ENCODE measurements at places on chromosomes 5 and 9.

DNA sequence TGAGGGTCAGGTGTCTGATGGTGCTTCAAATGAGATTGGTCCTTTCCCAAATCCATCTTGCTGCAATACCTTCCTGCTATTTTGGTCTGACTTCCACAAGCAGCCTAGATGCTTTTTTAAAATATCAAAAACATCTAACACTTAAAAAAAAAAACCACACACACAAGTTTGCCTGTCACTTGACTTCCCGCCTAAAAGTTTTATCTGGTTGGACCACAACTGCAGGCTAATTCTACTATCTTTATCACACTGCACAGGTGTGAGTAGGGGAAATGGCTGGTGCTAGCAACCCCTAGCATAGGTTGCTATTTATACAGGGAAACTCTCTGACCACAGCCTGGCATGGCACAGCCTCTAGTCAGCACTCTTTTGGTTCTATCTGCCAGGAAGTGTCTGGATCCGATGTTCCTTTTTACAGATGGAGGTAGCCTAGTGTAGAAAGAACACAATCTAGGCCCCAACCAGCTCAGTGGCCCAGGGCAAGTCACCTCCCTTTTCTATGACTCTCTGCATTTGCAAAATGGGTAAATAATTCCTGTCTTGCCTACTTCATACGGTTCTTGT is at the start of gene HEMGN:
TSS of gene HEMGN (minus strand) at position 92 of the 564 bp plus-strand sequence. CDS start at position 56, 36 bp downstream.
- H3K4me3 ChIP-seq: peak within 1 kb of the TSS; percentile 50
- H3K4me1 ChIP-seq: peaks cover 14% of the 10 kb centered on the region
- no peaks in the 10 kb centered on the region for H3K27me3 ChIP-seq
- no peaks in the 10 kb centered on the region for H3K36me3 ChIP-seq
- H3K27ac ChIP-seq: peak within 1 kb of the TSS; percentile 87
- DNase-seq: peak; percentile 39

- no peaks in the 10 kb centered on the region for H3K36me3 ChIP-seq
- H3K27ac ChIP-seq: no peak overlapping the region
- no peaks in the 10 kb centered on the region for H3K27me3 ChIP-seq
- no peak for DNase-seq
Observed at GRCh38 chr5:124055751-124056150, 543.8 kb downstream of the CSNK1G3 start.

DNA sequence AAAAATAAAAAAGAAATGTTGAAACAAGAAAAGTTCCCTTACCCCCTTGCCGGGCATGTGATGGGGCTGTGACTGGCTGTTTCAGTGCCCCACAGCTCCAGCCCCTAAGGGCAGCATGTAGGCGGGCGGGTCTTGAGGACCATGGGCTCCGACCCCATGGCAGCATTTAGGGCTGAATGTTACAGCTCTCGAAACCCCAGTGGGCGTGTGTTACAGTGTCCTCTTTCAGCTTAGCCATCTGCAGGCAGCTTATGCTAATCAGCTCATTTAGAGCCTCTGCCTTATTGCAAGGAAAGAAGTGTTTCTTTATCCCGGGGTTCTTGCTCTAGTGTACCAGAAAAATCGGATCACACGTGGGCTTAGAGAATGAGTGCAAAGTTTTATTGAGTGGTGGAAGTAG is 497.4 kb upstream of the CYLC2 start:
- no peaks in the 10 kb centered on the region for H3K36me3 ChIP-seq
- DNase-seq: no peak
- no peaks in the 10 kb centered on the region for H3K27me3 ChIP-seq
- H3K4me1 ChIP-seq: no peaks in the 10 kb centered on the region
- no peak overlapping the region for H3K27ac ChIP-seq

DNA sequence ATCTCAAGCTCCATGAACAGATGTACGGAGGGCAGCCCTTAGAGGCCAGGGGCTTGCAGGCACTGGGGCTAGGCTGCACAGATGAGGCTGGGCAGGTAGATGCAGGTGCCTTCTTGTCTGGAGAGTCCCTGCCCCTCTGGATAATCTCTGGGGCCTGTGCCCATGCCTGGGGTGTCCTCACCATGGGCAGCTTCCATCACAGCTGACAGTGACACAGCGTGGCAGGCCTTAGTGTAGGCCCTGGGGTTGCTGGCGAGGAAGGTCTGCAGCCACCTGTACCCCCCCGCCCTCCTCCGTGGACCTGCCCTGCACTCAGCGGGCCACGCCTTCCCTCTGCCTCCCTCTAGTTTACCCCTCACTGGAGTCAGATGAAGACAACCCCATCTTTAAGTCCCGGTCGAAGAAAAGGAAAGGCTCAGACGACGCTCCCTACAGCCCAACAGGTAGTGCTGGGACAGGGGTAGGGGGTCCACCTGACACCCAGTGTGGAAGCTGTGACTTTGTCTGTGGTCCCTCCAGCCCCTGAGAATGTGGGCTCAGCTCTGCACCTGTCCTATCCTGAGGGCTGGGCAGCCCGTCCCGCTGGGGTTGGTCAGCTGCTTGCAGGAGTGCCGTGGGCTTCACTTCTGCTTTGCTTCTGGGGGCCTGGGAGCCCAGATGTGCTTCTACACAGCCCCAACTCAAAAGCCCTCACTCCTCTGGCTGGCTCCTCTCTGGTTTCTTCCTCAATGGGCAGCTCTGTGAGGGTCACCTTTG is 98.4 kb downstream of the PHF2 start:
- H3K4me3 ChIP-seq: no peak overlapping the region
- DNase-seq: no peak
- H3K27me3 ChIP-seq: no peaks in the 10 kb centered on the region
- H3K4me1 ChIP-seq: peaks cover 1% of the 10 kb centered on the region
- H3K36me3 ChIP-seq: peaks cover 25% of the 10 kb centered on the region

DNA sequence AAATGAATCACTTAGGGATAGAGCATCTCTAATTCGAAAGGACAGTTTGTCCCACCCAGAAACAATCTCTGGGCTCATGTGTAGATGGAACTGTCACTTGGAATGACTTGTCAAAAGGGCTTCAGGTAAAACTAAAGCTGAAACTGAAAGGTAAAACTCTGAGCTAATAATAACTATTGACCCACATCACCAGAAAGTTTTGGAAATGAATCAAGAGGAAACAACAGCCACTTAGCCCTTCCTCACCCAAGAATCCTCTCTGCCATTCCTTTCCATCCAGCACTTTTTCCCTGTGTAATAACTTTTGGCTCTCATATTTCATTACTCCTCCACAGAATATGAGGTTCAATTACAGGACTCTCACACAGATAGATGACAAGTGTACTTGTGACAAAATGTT is 14.0 kb upstream of the GLRX start:
- no peaks in the 10 kb centered on the region for H3K27me3 ChIP-seq
- H3K27ac ChIP-seq: peak overlapping the region; percentile 96
- peaks cover 8% of the 10 kb centered on the region for H3K36me3 ChIP-seq
- DNase-seq: no peak
- H3K4me3 ChIP-seq: peak overlapping the region; percentile 85
- peaks cover 38% of the 10 kb centered on the region for H3K4me1 ChIP-seq

DNA sequence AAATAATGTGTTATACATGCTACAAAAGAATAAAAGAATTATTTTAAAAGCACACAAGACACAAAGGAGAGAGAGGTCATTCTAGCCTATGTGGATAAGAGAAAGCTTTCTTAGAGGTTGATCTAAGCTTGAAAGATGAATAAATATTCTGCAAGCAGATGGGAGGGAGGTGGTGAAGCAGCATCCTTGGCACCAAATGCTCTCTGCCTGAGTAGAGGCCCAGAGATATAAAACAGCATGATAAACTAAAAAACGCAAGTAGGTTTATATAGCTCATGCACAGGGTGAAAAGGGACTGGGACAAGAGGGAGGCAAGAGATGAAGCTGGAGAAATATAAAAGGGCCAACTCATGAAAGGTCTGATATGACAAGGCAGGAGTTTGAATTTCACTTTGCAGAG is 283.2 kb upstream of the POU5F2 start:
- no peak for DNase-seq
- no peak overlapping the region for H3K4me3 ChIP-seq
- peaks cover 12% of the 10 kb centered on the region for H3K4me1 ChIP-seq
- peak overlapping the region; percentile 4 for H3K27ac ChIP-seq
- H3K27me3 ChIP-seq: no peaks in the 10 kb centered on the region

DNA sequence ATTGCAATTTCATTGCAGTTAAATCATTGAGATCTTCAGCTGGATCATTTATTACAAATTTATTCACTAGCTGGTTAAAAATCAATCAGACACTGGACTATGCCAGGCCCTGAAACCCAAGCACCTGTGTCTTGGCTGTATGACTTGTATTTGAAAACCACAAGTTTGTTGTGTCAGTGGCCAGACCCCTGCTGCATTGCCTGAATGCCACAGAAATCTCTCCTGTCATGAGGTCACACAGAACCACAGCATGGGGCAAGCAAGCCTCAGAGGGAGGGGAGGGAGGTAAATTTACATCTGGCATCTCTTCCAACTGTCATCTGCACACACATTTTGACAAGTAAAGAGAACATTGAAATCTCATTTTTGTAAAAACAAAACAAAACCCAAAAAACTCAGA is 90.0 kb downstream of the ARRDC3 start:
- H3K4me3 ChIP-seq: no peak overlapping the region
- H3K27me3 ChIP-seq: no peaks in the 10 kb centered on the region
- H3K27ac ChIP-seq: no peak overlapping the region
- H3K4me1 ChIP-seq: peaks cover 2% of the 10 kb centered on the region
- no peaks in the 10 kb centered on the region for H3K36me3 ChIP-seq

DNA sequence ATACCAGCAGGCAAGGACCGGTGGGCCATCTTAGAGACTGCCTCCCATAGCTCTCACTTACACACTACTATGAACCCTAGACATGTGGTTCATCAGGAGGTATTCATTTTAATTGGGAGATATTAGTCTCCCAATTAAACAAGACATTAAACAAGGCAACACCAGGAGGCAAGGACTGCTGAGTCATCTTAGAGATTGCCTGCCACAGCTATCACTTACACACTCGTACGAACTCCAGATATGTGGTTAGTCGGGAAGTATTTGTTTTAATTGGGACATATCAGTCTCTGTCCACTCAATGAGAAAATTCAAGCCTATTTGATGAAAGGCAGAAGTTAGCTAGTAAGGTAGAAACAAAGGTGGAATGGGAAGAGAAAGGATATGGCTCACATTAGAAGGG is 343.9 kb downstream of the NFIB start:
- no peaks in the 10 kb centered on the region for H3K4me1 ChIP-seq
- H3K4me3 ChIP-seq: no peak overlapping the region
- no peak overlapping the region for H3K27ac ChIP-seq
- no peaks in the 10 kb centered on the region for H3K27me3 ChIP-seq

GRCh38 chr5:174732036-174733020 is 7.9 kb downstream of the MSX2 start:
- H3K27ac ChIP-seq: no peak overlapping the region
- DNase-seq: no peak
- H3K36me3 ChIP-seq: no peaks in the 10 kb centered on the region
- H3K4me1 ChIP-seq: peaks cover 3% of the 10 kb centered on the region
- H3K27me3 ChIP-seq: peaks cover 93% of the 10 kb centered on the region
- H3K4me3 ChIP-seq: no peak overlapping the region

DNA sequence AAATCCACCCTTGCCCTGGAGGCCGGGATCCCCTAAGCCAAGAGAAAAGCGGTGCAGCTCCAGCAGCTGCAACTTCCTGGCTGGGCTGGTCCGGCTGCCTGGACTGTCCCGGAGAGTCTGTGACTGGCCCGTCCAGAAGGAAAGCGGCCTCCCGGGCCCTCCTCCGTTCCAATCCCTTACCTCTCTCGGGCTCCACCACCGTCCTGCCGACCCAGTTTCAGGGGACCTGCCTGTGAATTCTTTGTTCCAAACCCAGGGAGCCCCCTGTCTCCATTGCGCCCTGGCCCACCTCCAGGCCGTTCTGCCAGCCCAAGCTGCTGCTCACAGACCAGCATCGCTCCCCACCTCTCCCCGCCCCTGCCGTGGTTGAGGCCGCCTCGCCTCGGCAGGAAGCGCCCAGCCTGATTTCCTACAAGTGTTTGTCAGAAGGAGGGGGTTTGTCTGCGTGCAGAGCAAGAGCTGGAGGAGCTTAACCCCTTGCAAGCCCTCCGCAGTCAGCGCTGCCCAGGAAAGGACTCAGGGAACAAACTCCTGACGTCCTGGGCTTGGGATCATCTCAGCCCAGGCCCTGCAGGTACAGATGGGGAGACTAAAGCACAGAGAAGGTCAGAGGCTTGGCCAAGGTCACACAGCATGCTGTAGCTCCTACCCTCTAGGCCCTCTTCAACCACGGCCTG is at the start of gene AKNA:
TSS of gene AKNA (minus strand) at position 303 of the 677 bp plus-strand sequence. CDS start 6,649 bp downstream, outside the sequence.
- H3K27ac ChIP-seq: peak within 1 kb of the TSS; percentile 98
- DNase-seq: peak; percentile 84
- H3K4me3 ChIP-seq: peak within 1 kb of the TSS; percentile 96
- H3K27me3 ChIP-seq: no peaks in the 10 kb centered on the region
- peaks cover 83% of the 10 kb centered on the region for H3K4me1 ChIP-seq
- peaks cover 77% of the 10 kb centered on the region for H3K36me3 ChIP-seq

- no peaks in the 10 kb centered on the region for H3K4me1 ChIP-seq
- DNase-seq: no peak
- H3K27me3 ChIP-seq: no peaks in the 10 kb centered on the region
- no peak overlapping the region for H3K27ac ChIP-seq
- H3K4me3 ChIP-seq: no peak overlapping the region
Observed at GRCh38 chr9:96067004-96067403, 191.5 kb downstream of the ERCC6L2 start.

GRCh38 chr5:101917166-101917565 is 378.9 kb downstream of the SLCO4C1 start:
- no peaks in the 10 kb centered on the region for H3K27me3 ChIP-seq
- H3K27ac ChIP-seq: no peak overlapping the region
- no peaks in the 10 kb centered on the region for H3K36me3 ChIP-seq

DNA sequence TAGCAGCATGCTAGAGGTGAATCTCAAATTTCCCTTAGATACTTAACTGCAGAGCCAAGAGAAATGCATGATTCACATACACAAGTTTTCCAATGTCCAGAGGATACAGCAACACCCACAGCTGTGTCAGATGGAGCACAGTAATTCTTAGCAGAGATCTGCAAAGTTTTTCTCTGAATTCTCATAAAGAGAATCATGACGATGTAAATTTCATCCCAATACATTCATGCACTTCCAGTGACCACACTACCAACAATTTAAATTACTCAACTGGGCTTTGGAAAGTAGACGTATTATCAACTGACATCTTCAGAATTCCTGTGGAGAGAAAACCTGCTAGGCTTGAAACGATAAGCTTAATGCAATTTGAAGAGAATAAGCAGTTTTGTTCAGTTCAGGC is 378.8 kb upstream of the TLE4 start:
- no peaks in the 10 kb centered on the region for H3K27me3 ChIP-seq
- H3K27ac ChIP-seq: no peak overlapping the region
- DNase-seq: no peak
- H3K36me3 ChIP-seq: no peaks in the 10 kb centered on the region
- H3K4me3 ChIP-seq: no peak overlapping the region
- no peaks in the 10 kb centered on the region for H3K4me1 ChIP-seq

DNA sequence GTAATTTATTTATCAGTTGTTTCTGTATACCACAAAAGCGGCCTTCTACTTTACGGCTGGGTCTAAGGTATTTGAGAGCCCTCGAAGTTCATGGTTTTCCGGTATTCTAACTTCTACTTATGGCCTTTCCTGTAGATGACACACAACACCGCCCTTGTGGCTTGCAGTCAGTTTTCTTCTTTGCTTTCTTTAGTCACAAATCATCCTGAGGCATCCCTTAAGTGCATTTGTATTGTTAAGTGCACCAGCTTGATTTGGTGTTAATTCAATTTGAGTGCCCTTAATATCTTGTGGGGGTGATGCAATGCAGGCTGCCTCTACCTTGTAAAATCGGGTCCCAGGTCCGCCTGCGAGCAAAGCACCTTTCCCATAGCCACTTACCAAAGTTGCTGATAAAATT is 511.9 kb downstream of the CCDC171 start:
- peaks cover 4% of the 10 kb centered on the region for H3K36me3 ChIP-seq
- no peak for DNase-seq
- no peak overlapping the region for H3K4me3 ChIP-seq
- no peak overlapping the region for H3K27ac ChIP-seq
- H3K4me1 ChIP-seq: no peaks in the 10 kb centered on the region
- H3K27me3 ChIP-seq: peaks cover 5% of the 10 kb centered on the region
